ENCODE measurements at places on chromosomes 1 and 21.

DNA sequence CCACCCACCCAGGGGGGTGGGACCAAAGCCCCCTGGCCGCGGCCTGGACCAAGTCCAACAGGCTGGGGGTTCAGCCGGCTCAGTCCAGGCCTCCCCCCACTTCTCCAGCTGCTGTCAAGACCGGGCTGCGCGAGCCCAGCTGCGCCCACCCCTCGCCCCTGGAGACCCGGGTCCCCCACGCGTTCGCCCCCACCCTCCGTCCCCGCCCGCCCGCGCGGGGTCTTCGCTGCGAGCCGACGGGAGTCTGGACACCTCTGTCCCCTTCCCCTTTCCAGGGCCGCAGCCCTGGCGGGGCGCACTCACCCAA, 253 bp downstream of the RAP1GAP start:
- DNase-seq = no peak

- DNase-seq = no peak
Observed at GRCh38 chr21:20451046-20451445, 547.2 kb upstream of the NCAM2 start.

GRCh38 chr21:46087641-46088040, 10.3 kb upstream of the COL6A2 start:
- no peak for DNase-seq

GRCh38 chr1:214584805-214585766, 17.9 kb upstream of the CENPF start:
- DNase-seq = peak; percentile 83

DNA sequence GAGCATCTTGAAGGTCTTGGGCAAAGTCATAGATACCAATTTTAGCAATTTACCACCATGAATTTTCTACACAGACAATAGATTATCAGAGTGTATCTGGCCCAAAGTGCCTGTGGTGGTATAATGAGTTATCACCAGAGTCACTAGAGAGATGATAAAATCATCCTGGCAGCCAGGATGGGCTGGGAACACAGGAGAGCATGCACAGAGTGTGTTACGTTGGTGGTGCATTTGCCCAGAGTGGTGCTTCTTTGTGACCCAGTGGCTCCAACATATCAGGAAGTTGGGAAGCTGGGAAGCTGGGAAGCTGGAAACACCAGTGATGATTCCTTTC, 236.7 kb upstream of the PROX1 start:
- no peak for DNase-seq

GRCh38 chr1:237181743-237182317, 139.8 kb downstream of the RYR2 start:
- no peak for DNase-seq

- no peak for DNase-seq
Observed at GRCh38 chr21:42495027-42495426, 997 bp downstream of the RSPH1 start.

DNA sequence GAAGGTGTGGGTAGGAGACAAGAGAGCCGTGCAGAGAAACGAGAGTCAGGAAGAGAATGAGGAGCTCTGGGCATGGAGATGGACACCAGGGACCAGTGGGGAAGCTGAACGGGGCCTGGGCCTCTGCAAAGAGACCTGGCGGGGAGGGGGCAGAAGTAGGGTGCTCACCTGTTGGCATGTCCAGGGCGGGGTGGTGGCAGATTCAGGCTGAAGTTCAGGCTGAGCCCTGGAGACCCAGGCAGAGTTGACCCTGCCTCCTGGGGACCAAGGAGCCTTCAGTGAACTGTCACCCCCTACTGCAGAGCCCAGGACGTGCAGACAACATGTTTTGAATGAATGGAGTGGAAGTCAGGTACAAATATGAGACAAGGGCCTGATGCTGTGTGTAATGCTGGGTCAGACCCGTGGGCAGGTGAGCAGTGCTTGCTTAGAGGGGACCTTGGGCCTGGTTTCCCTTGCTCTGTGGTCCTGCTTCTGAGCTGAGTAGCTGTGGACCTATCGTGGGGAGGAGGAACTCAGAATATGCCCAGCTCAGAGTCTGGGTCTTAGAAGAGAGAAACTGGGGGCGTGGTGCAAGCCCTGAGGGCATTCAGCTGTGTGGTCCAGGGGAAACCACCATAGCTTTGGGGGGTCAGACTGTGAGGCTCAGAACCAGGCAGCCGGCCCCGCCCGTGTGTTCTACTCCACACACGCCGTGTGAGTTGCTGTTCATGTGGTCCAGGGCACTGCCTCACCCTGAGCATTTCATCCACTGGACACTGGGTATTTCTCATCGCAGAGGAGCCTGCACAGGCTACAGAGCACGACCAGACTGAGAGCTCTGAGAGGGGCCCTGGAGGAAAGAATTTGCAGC, 21.3 kb upstream of the UMODL1 start:
- no peak for DNase-seq

GRCh38 chr21:42696501-42697040, 43.1 kb downstream of the PDE9A start:
- DNase-seq = no peak

DNA sequence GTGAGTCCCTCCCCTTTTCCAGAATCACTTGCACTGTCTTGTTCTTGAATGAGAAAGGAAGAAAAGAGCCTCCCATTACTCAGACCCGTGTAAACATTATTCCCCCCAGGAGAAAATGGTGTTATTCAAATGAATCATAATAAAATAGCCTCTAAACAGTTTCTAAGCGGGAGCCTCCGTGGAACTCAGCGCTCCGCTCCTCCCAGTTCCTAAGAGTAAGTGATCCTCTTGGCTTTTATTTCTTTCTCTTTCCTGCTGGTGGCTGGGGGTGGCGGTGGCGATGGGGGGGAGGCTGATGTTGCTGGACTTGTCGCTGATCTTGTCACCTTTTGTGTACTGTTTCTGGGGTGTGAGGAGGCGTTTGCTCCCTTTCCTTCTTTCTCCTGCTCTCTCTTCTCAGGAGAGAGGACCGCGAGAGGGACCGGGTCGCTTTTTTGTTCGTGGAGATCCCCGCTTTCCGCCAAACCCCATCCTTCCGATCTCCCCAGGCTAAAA, 781 bp downstream of the PROX1 start:
- DNase-seq = peak; percentile 46

DNA sequence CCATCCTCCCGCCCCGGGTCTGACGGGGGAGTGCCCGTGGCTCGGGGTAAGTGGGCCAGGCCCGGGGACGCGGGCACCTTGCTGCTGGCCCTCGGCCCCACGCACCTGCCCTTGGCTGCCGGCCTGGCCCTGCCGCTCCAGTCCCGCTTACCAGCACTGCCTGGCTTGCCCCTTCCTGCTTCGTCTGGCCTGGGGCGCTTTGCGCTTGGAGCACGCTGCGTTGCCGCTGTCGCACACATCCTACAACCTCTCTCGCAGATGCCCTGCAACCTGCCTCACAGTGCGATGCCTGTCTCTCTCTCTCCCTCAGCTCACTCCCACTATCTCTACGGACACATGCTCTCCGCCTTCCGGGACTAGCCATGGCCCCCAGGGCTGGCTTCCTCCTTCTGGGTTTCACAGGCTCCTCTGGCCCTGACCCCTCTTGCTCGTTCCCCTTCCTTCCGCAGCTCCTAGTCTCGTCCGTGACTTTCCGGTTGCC, 9.7 kb downstream of the MYOG start:
- DNase-seq = no peak

GRCh38 chr1:7372477-7373120, 398.5 kb upstream of the VAMP3 start:
- DNase-seq = no peak

DNA sequence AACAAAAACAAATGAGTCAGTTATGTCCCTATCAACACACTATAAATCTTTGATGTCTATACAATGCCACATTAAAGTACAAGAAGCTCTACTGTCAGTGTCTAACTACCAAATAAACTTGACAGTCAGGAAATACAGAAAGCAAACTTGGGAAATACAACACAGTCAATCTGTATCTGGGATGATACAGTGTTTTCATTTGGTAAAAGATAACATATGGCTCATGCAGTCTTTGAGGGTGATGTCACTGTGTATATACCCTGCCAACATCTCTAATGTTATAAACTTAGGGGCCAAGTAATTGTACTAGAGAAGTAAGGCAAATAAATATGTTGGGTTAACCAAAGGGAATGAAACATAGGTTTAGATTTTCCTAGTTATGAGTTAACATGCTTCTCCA, 552.5 kb upstream of the ADAMTS5 start:
- peak; percentile 5 for DNase-seq

GRCh38 chr1:226737819-226738420, 1.2 kb downstream of the ITPKB start:
- DNase-seq = peak; percentile 60

DNA sequence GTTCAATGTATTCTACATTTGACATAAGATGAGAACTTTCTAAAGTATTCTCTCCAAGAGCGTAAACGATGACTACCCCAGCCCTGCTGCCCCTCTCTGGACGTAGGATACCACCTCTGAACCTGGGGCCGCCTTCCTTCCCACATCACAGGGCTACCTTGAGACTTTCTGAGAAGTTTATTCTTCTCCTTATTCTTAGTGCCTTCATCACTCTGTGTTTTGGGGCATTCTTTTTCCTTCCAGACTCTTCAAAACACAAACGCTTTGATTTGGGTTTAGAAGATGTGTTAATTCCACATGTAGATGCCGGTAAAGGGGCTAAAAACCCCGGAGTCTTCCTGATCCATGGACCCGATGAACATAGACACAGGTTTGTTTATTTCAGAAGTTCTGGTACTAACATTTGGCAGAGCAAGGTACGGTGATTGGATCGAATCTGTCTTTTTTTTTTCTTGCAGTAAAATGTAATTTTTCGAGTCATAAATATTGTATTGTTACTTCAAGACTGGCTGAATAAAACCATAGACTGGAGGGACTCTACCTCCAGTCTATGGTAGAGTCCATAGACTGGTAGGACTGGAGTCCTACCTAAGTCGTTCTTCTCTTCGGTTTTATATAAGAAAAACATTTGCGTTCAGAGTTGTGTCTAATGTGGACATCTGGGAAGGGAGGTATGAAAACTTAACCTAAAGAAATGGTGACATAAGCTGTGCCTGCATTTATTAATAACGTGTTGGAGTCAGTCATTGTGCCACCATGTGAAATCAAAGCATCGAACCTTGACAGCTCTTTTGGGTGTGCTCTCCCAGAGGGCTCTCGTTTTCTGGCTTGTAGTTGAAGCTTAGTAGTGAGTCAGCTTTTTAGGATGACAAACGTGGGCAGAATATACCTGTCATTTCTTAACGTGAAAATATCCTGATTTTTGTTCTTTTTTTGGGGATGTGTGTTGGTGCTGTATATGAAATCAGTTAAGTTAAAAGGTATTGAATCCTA, 1.2 kb downstream of the MAN1A2 start:
- DNase-seq = peak; percentile 59
